Activated CD4-positive, alpha-beta T cell treated with anti-CD3 and anti-CD28 coated beads for 4 hours (primary cell): ENCODE measurements at places on chromosomes 4 and X.
A peak's percentile ranks its signal among the peaks of the same experiment; 100 is the strongest.

DNA sequence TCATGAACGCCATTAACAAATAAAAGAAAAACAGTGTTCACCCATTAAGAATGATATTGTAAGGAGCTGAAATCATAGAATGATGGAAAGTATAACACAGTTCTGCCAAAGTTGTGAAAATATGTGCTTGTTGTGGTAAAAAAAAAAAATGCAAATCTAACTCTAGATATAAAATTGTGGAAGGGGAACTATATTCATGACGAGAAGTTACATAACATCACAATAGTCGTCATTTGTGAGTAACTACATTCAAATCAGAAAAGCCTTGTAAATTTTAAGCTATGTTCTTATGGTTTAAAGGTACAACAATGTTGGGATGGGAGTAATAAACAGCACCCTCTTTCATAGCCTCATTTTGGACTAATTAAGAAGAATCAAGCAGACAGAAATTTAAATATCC, 57.6 kb upstream of the PRDM8 start:
- no peak for DNase-seq

GRCh38 chr4:23163647-23164436, 471.1 kb downstream of the GBA3 start:
- DNase-seq: no peak

- DNase-seq: no peak
These were observed 89.1 kb downstream of the RAPGEF2 start for GRCh38 chr4:159191989-159192388.

DNA sequence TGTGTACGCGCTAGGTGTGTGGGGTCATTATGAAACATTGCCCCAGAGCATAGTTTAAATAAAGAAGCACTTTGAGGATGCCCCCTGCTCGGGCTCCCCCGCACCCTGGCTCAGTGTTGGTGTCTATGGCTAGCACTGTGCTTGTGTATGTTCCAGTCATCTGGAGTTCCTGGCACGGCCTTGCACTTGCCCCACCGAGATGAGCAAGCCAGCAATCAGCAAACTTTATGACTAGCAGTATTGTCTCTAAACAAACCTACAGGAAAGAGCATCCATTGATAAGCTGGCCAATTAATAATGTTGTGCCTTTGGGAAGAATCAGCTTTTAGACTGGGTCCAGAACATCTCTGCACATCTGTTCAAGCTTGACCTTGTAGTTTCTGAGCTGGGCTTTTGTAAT, 707 bp upstream of the SHROOM4 start:
- DNase-seq: no peak

DNA sequence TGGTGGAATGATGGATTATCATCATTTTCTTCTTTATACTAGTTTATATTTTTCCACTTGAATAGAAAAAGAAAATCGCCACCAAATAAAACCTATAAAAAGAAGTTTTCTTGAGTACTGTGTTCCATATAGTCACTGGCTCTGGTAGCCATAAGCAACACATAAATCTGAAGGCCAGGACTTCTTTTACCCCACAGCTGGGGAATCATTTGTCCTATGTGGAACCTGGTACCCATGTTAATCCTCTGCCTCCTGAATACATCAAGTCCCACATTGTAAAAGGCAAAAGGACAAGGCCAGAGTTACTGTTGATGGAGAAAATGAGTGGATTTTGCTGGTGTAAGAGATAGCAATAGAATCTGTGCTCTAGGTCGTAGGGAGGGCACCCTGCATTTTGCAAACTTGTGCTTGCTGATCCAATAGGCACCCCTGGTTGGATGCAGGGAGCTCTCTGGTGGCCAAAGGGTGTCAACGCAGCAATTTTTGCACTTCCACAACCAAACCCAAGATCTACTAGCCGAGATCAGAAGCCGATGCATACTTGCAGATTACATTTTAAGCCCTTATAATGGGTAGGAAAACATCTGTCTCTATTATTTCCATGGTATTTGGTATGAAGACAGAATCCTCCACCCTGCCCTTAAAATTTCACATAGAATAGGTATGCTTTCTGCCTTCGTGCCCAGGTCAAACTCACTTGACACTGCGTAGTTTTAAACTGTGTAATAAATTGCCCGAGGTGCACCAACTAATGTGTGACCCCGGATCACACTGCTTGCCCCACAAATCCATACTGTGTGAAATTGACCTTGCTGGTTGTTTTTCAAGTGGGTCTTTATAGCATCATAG, 146.2 kb upstream of the SCML1 start:
- no peak for DNase-seq

GRCh38 chr4:966266-967112, 6.9 kb downstream of the DGKQ start:
- DNase-seq: no peak

- no peak for DNase-seq
These were observed 2.0 kb downstream of the ANTXR2 start for GRCh38 chr4:80070880-80071603.

DNA sequence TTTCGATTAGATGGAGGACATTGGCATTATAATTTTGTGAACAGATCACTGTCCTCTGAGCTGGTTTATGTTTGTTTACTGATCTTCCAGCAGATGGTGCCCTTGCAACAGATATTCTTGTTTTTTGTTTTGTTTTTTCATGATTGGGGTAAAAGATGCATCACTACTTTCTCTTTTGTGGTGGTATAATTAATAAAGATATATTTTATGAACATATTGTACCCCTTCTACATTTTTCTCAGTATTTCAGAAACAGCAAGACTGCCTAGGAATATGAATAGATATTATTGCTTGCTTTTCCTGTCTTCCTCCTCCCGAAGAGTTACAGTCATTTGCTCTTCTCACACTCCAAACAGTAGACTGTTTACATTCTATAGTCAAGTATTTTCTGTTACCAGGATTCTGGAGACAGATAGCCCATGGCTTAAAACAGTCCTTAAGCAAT, 905.2 kb downstream of the TRAM1L1 start:
- DNase-seq: no peak

GRCh38 chrX:10175319-10175871, 18.6 kb downstream of the CLCN4 start:
- DNase-seq: no peak

DNA sequence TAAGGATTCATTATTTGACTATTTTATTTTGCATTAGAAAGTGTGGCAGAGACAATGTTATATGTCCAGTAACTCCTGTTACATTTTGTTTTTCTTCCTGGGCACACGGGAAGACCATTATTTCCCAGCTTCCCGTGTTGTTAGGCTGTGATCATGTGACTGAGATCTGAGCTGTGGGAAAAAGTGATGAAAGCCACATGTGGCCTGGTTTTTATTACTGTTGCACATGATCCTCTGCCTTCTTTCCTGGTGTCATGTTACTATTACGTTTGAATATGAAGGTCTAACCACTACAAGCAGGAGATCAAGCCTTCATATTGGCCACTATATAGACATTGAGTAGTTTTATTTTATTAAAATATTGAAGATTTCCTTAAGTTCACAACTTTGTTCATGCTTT, 28.2 kb upstream of the MID1 start:
- DNase-seq: no peak

DNA sequence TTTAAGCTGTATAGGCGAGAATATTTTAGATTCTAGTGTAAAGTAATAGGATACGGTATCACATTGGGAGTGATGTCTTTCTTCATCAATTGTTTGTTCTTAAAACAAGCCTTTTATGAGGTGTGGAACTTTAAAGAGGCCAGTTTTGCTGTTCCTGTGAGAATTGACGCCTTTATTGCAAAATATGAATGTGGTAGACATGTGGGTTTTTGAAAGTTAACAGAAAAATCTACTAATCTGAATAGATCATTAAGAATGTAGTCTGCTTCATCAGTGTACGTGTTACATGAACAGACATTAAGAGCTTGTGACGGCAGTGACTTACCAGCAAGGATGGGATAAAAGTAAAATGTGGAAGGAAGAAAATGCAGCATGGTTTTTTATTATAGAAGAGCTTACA, 63.8 kb downstream of the STOX2 start:
- DNase-seq: no peak

GRCh38 chrX:11130136-11130535, 19.0 kb downstream of the HCCS start:
- no peak for DNase-seq

GRCh38 chr4:184234155-184234554, 16.5 kb upstream of the ENPP6 start:
- no peak for DNase-seq

GRCh38 chrX:136212557-136213111, 38.6 kb downstream of the MAP7D3 start:
- no peak for DNase-seq

- no peak for DNase-seq
These were observed 134.8 kb upstream of the GIMD1 start for GRCh38 chr4:106503116-106504050.

DNA sequence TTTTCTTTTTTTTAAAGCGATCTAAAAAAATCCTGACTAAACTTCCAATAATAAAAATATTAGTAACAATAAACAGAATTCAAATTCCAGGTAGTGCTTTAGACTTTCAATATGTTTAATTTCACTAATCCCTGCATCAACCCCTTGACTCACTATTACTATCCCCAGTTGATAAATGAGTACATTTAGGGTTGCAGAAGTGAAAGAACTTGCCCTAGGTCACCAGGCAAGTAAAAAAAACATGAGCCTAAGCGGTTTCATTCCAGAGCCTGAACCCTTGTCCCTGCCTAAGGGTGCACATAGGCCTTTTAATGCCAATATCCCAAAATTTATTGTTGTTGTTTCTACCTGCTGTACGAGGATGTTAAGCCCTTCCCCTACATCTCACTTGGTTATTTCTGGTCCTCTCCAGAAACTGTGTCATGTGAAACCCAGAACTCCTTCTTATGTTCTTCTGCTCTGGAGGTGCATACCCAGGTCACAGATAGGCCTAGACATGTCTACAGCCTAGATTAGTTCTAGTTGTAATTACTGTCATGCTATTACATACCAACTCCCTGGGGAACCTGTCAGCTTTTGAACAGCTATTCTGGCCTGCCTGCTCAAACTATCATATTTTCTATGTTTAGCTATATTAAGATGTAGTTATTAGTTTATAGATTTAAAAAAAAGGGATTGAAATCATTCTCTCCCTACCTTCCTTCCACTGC, 244.5 kb upstream of the PITX2 start:
- DNase-seq: no peak

GRCh38 chrX:130145123-130145522, 20.5 kb downstream of the AIFM1 start:
- DNase-seq: no peak

GRCh38 chr4:89142691-89143669, 31.6 kb downstream of the TIGD2 start:
- DNase-seq: no peak

- no peak for DNase-seq
These were observed 38.3 kb downstream of the MGARP start for GRCh38 chr4:139241784-139242151.

- no peak for DNase-seq
These were observed 134.0 kb downstream of the MGST2 start for GRCh38 chr4:139799615-139800014.

DNA sequence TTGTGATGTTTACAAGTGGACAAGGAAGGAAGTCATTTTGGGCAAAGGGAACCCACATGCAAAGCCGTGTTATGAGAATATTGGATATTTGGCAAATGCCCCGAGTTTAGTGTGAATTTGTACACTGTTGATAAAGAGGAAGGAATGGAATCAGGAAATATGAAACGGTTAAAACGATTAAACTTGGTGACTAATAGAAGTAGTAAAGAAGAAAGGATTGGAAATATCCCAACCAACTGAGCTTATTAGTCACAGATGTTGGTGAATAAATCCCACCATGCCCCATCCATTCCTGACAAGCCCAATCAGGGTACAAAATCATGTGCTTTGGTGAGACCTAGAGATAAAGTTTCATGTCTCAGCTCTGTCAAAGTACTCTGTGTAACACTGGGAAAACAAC, 22.0 kb downstream of the ARHGAP24 start:
- DNase-seq: no peak

- no peak for DNase-seq
These were observed 20.8 kb downstream of the BCOR start for GRCh38 chrX:40076750-40077575.

GRCh38 chrX:134171661-134172587, 65.1 kb upstream of the CCDC160 start:
- peak; percentile 42 for DNase-seq

- no peak for DNase-seq
These were observed 34.5 kb downstream of the RNF175 start for GRCh38 chr4:153725136-153725830.

GRCh38 chr4:138838251-138838650, 177.3 kb upstream of the NOCT start:
- no peak for DNase-seq

- no peak for DNase-seq
These were observed 77.1 kb downstream of the SLC9A7 start for GRCh38 chrX:46681849-46682248.

DNA sequence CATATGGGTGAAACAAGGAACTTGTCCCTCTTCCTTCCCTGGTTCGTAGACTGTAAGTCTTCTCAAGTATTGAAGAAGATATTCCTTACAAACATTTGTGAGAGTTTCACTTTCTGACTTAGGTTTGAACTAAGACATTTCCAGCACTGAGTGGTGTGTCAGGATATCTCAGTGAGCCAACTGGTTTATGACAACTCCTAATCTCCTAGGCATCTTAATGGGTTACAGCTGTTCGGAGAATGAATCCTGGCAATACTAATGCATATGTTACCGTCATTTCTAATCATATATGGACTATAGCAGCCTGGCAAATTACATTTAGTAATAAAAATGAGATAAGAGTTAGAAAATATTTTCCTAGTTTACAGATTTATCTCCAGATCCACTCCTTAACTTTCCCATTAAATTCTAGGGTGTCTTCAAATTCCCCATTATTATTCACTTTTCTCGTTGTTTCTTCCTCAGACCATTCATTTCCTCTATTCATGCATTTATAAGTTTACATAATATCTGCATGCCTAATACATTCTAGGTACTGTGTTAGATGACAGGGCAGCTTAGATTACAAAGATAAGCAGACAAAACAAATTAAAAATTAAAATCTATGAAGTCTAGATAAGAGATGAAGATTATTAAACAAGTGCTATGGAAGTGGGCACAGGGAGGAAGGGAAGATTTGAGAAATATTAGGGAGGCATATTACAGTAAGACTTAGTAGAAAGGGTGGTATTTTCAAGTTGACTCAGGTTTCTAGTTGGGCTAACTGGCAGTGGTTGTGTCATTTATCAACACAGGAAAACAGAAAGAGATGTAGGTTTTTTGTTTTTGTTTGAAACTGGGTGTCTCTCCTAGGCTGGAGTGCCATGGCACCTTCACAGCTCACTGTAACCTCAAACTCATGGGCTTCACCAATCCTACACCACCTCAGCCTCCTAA, 173.9 kb downstream of the WDFY3 start:
- no peak for DNase-seq

DNA sequence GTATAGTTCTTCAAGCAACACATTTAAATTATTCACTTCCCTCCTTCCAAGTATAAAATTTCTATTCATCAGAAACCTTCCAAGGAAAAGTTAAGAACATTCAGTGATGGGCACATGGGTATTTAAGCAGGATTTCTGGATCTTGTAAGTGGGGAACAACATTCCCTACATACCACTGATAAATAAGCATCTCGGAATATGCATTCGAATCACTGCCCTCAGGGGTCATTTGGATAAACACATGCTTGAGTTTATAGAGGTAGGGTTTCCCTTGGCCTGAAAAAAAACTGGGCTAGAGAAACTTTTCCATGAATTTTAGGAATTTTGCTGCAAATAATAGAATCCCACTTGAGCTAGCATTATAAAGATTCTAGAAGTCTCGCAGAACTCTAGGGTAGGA, 143.9 kb downstream of the SOX3 start:
- no peak for DNase-seq
